ENCODE measurements at places on chromosomes 5 and 9.
A peak's percentile ranks its signal among the peaks of the same experiment; 100 is the strongest.

- DNase-seq: no peak
Measured at GRCh38 chr5:45532826-45533624, 163.2 kb downstream of the HCN1 start.

- no peak for DNase-seq
Measured at GRCh38 chr5:176929654-176930053, 30.5 kb upstream of the HK3 start.

GRCh38 chr5:39774605-39775004, 349.8 kb upstream of the DAB2 start:
- no peak for DNase-seq

- DNase-seq: no peak
Measured at GRCh38 chr5:57836921-57837320, 354.3 kb upstream of the ACTBL2 start.

DNA sequence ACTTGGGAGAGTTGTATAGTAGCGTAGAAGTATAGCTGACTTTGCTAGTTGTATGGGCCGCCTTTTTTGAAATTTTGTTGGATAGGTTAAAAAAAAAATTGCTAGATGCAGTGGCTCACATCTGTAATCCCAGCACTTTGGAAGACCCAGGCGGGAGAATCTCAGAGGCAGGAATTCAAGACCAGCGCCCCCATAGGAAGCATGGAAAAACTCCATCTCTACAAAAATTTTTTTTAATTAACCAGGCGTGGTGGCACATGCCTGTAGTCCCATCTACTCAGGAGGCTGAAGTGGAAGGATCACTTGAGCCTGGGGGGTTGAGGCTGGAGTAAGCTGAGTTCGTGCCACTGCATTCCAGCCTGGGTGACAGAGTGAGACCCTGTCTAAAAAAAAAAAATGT, 59.2 kb downstream of the SMC5 start:
- DNase-seq: no peak

DNA sequence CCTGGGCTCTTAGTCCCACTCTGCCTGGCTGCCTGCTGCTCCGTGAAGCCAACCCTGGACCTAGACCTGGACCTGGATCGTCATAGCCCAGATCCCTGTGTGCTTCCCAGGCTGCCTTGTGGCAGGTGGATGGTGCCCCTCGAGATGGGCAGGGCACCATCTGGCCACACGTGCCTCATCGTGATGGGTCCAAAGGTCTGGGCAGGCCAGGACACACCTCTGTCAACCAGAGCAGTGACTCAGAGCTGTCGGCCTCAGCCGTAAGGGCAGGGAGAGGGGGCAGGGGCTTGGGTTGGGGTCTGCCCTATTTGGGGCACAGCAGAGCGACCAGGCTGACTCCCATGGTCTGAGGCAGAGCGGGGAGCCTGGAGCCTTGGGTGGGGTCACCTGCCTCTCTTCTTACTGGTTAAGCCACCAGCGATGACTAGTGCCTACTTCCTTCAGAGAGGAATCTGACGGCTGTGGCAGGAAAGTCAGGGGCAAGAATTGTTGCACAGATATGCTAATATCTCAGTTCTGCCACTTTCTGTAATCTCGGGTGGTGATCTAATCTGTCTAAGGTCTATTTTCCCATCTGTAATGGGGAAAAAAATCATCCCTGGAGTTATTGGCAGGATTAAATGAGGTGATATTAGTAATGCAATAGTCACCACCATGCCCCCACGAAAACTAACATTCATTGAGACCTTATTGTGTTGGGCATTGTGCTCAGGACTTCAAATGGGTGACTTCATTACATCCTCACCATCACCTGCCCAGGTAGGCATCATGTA, 3.2 kb upstream of the CDHR2 start:
- DNase-seq: no peak

DNA sequence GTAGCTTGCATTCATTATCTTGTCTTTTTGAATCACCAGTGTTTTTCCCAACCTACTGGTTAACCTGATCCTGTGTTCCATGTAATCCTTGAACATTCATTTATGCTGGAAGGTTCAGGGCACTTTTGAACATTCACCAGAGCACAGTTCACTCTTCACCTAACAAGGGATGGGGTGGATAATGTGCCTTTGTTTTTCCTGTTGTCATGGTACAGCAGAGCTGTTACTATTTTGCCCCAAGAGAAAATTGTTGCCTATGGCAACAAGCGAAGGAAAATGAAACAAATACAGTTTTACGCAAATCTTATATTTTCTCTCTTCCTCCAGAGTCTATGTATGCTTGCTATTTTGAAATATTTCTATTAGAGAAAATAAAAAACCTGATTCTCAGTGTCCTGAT, 60.3 kb upstream of the RIOK2 start:
- no peak for DNase-seq

DNA sequence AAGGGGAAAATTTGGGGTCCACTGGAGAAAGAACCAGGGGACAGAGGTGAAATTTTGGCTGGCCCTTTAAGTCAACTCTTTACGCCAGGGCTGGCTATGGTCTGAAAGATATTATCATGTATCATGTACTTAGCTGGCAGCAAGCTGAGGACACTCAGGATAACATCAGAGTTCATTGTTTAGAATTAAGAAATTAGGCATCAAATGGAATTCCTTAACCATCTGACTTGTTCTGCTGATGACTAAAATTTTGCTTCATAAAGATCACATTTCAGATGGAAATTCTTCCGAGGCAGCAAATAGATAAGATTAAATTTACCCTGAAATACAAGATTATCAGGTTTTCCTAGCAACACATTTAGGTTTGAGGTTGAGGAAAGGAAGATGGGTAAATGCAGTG, 269.4 kb upstream of the KLF9 start:
- DNase-seq: no peak

DNA sequence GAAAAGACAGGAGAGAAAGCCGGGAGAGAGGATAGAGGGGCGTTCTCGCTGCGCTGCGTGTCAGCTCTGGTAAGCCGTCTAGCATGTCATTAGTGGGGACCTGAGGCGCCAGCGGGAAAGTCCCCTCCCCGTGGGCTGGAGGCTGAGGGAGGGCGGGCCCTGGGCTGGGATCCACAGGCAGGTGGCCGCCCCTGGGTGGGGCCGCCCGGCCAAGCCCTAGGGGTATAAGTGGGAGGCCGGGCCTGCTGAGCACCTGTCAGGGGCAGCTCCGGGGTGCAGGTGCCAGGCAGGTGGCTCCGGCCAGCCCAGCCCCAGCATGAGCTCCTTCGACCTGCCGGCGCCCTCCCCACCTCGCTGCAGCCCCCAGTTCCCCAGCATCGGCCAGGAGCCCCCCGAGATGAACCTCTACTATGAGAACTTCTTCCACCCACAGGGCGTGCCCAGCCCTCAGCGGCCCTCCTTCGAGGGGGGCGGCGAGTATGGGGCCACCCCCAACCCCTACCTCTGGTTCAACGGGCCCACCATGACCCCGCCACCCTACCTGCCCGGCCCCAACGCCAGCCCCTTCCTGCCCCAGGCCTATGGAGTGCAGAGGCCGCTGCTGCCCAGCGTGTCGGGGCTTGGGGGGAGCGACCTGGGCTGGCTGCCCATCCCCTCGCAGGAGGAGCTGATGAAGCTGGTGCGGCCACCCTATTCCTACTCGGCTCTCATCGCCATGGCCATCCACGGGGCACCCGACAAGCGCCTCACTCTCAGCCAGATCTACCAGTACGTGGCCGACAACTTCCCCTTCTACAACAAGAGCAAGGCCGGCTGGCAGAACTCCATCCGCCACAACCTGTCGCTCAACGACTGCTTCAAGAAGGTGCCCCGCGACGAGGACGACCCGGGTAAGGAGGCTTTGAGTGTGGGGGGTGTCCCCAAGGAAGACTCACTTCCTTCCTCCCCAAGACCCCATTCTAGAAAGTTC, at the start of gene FOXI1:
Gene FOXI1 (plus strand): TSS at position 256 of the 970 bp plus-strand sequence. CDS start 61 bp downstream, at position 317.
- no peak for DNase-seq

DNA sequence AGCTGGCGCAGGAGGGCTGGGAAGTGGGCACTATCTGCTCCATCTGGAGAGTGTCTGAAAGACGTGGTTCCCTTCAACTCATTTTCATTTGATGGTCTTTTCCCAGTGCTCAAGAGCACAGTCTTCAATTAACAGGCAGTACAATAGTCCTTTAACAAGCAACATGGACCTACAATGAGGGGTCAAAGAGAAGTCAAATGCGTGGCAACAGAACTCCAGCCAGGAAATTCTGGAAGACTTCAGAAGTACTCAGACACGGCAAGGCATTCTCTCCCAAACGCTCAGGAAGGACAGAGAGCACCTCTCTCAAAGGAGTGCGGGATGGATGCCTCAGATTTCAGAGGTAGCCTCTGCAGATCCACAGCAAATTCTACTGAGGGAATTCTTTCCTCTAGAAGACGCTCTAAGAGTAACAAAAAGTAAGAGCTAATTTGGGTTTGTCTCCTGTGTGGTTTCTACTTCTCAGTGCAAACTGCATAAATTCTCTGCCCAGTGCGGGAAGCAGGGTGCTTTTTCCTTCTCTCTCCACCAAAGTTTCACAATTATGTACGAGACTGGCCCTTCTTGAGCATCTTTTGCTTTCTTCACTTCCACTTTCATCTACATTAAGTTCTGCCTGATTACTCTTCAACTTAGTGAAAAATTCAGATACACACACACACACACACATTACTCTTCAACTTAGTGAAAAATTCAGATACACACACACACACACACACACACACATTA, 56.4 kb downstream of the LHFPL2 start:
- DNase-seq: no peak

DNA sequence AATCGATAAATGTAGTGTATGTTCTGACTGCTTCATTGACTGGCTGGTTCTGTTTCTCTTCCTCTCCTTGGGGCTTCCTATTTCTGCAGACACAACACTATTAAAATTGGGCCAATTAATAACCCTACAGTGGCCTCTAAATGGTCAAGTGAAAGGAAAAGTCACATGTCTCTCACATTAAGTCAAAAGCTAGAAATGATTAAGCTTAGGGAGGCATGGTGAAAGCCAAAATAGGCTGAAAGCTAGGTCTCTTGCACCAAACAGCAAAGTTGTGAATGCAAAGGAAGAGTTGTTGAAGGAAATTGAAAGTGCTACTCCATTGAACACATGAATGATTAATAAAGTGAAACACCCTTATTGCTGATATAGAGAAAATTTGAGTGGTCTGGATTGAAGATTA, 58.2 kb downstream of the CCNH start:
- DNase-seq: no peak

GRCh38 chr9:76379494-76379893, 14.7 kb downstream of the RFK start:
- DNase-seq: no peak

GRCh38 chr9:107276966-107277710, 5.9 kb upstream of the RAD23B start:
- no peak for DNase-seq

GRCh38 chr9:653421-653820, 188.1 kb upstream of the DMRT1 start:
- DNase-seq: no peak

- no peak for DNase-seq
Measured at GRCh38 chr5:11863911-11864310, 40.3 kb downstream of the CTNND2 start.

- DNase-seq: no peak
Measured at GRCh38 chr9:130143279-130143893, 28.8 kb upstream of the NCS1 start.

- DNase-seq: no peak
Measured at GRCh38 chr5:127906562-127907204, 176.9 kb upstream of the SLC12A2 start.

DNA sequence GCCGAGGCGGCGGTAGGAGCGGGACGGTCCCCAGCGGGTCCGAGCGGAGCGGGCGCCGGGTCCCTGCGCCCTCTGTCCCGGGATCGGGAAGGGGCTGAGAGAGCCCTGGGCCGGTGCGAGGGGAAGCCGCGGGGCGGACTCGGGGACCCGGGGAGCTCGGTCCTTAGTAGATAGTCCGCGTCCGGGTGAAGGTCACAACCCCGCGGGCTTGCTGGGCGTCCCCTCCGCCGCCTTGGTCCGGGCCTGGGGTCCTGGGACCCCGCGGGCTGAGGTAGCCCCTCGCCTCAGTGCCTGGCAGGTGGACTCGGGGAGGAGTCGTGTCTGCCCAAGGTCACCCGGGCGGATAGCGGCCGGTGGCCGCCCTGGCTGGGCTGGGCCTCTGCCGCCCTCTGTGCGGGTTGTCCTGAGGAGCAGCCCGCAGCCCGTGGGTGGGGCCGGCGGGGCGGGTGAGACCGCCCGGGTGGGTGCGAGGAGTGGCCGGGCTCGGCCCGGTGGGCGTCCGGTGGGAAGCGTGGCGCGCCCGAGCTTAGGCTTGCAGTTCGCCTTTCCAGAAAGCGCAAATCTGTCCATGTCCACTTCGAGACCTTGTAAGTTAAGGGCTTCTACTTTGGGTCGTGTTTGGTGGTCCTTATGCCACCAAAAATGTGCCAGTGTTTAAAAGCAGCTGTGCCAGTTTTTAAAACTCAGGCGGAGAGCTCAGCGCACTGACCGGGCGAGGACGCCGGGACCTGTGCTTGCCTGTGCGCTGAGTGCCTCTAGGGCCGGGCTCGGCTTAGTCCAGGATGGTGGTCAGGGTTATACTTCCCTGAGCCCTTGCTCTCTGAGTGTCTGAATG, 554 bp downstream of the SDHA start:
- peak; percentile 27 for DNase-seq

GRCh38 chr5:73419117-73419464, 29.5 kb downstream of the FOXD1 start:
- DNase-seq: no peak

DNA sequence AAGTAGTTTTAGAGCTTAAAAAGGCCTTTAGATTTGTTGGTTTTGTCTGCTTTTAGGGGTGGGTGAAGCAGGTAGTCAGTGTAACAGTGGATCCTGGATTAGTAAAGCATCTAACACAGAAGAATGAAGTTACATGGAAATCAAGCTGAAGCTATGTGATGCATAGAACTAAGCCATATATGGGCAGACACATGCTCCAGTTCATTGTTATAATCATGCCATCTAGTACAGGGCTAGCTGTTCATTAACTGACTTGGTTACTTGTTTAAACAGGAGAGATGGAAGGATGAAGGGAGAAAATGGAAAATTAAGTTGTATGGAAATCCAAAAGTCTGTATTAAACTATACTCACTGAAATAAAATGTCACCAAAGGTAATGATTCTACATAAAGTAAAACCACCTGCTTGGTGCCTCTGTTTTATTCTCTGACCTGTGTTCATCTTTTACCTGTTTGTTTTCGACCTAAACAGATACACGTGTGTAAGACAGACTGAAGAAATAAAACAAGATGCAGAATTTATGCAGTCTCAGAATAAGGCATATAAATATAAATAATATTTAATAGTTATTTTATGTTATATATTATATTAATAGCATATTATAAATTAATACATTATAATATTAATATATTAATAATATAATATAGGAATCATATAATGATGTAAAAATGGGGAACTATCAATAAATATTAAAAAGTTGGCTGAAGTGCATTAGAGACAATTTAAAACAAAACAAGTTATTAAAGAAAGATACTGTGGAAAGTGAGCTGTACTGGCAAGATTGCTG, 33.9 kb downstream of the MRPS30 start:
- DNase-seq: no peak

Measured in CD4-positive, alpha-beta T cell treated with Interleukin-6 for 4 hours (primary cell).